ENCODE measurements at places on chromosomes 6 and 20.

DNA sequence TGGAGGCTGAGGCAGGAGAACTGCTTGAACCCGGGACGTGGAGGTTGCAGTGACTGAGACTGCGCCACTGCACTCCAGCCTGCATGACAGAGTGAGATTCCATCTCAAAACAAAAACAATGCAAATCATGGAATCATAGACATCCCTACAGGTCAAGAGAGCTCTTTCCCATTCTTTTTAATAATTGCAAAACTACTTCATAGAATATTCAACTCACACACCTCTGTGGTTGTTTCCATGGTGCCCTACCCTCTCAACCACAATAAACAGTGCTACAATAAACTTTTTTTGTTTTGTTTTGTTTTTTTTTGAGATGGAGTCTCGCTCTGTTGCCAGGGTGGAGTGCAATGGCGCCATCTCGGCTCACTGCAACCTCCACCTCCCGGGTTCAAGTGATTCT, 11.8 kb upstream of the ADNP start:
- DNase-seq: no peak

DNA sequence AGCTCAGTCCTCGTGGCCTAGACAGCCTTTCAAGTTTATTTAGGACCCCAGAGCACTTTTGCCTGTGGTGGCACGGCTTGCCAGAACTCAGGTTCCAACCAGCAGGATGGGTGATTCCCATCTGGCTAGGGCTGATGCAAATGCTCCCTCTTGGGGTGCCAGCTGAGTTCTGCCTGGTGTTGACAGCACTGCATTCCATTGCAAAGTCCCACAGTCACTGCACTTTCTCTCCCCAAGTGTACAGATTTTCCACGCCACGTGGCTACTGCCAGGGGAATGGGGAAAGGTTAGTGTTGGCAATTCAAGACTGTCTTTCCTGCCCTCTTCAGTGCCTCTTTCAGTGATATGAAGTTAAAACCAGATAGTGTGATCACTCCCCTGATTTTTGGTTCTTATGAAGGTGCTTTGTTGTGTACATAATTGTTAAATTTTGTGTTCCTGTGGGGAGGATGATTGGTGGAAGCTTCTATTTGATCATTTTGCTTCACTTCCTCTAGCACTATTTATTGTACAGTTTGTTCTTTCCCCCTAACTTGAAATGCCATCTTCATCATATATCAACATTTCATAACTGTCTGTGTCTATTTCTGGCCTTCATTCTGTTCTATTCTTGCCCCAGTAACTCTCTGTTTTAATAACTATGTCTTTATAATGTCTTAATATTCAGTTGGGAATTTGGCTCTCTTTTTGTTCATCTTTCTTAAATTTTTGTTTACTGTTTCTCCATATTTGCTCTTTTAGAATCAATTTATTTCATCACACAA, 86.2 kb downstream of the CFAP61 start:
- DNase-seq: no peak

GRCh38 chr20:23391707-23392310, 29.5 kb downstream of the NAPB start:
- no peak for DNase-seq

GRCh38 chr20:36399147-36399968, 93.2 kb downstream of the DLGAP4 start:
- DNase-seq: no peak

DNA sequence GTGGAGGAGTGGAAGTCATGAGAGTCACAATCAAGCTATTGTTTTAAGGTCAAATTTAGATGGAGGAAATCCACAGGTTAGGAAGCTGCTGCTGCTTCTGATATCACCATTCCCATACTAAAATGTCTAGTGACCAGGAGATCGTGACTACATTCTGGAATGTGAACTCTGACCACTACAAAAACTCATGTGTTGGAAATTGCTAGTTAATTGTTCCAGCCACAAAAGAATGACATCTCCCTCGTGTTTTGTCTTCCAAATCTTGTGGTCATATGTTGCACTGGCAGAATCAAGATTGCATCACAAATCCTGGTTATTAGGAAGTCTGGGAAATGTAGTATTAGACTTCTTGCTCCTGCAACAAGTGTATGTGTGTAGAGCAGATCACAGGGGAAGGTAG, 441.9 kb downstream of the CD109 start:
- DNase-seq: no peak

DNA sequence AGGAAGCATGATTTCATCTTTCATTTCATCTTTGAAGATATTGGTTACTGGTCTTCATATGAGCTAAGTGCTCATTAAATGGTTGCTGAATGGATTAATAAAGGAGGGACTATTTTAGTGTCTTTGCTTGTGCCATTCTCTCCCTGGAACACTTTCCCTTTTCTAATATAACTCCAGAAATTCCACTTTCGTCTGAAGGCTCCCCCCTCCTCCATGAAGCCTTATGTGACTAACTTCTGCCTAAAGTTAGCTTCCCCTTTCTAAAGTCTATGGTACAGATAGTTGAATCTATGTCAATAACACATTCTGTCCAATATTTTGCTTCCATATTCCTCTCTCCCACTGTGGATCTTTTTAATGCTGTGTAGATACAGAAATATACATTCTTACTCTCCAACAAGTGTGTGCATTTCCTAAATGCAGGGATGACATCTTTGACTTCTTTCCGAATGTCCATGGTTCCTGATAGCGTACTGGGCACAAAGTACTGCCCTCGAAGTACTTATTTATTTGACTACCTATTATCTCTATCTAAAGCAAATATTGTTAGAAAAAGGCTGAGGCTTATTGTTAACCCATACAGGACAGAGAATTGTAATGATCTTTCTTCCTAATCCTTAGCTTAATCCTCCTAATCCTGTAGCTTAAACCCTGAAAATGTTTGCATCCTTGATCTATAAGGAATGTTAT, 84.7 kb upstream of the ELOVL5 start:
- DNase-seq: no peak
